Activated CD4-positive, alpha-beta T cell treated with anti-CD3 and anti-CD28 coated beads for 24 hours (primary cell): ENCODE measurements at places on chromosomes 6 and 20.
A peak's percentile ranks its signal among the peaks of the same experiment; 100 is the strongest.

DNA sequence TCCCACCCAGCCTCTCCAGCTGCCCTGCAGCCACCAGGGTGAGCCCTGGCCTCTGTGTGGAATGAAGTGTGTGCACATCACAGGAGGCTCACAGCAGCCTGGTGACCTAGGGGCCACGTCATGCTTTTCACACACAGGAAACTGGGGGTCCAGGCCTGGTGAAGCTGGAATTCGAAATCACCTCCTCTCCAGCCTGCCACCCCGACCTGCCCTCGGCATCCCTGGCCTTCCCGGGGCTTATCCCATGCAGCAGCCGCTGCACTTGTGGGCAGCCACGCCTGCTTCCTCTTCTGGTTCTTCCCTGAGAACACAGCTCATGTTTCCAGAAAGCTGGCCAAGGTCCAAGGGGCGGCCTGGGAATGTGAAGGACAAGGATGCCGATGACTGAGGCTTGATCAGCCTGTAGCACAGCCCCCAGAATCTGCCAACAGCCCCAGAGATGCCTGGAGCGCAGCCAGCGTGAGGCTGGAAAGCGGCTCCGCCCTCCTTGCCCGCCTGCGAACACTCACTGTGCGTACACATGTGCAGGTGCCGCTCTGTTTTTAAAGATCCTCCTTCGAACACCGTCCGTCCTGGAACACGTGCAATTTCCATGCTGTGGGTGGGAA, 4.2 kb upstream of the NTSR1 start:
- DNase-seq: no peak

GRCh38 chr6:148328876-148329555, 13.6 kb upstream of the SASH1 start:
- no peak for DNase-seq

DNA sequence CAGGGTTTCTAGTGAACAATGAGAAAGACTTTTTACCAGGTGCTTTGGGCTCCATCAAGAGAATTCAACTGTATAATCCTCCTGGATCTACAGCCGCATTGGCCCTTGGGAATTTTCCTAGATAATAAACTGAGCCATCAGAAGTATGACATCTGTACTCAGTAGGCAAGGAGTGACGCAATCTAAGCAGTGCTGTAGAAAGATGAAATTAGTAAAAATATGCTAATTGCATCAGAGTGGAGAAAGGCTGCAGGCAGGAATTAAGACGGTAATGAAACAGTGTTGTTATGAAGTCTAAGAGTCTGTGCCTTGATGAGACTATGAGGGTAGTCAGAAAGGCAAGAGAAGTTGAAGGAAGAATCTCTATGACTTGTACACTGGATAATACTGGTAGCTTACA, 507.9 kb upstream of the SOX4 start:
- DNase-seq: no peak

DNA sequence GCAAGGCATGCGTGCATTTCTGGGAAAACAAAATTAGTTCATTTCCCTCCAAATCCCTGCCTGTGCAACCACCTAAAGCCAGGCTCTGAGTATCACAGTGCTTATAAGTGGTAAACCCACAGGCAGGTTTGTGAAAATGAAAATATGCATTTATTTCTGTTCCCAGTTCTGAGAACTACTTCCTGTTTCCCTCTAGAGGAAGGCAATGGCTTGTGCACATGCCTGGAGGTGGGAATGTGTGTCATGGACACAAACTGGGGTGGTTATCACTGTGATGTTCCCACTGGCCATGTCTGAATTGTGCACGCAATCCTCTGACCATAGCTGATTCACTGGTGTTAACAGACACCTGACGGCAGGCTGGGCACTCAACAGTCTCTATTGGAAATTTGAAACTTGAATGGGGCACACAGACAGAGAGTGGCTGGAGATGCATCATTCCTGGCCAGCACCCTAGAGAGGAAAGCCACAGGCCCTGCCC, 26.3 kb downstream of the FAM110A start:
- no peak for DNase-seq

GRCh38 chr20:7850775-7851490, 89.3 kb downstream of the HAO1 start:
- DNase-seq: no peak

DNA sequence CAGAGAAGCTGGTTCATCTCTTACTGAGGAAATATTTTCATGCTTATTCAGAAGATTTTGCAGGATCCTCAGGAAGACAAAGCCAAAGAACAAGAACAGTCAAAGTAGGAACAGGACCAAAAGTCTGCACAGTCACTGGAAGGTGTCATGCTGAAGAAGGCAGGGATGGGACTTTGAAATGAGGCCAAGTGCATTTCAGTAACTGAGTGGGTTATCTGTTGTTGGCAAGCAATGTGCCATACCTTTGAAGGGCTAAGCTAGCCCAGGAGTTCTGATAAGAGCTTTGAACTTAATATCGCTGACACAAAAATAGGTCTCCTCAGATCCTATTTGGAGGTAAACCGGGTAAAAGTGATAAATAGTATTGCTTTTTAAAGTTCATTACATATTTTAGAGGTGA, 31.5 kb downstream of the SLC16A10 start:
- no peak for DNase-seq

GRCh38 chr6:21402368-21402767, 191.2 kb upstream of the SOX4 start:
- DNase-seq: peak; percentile 1

DNA sequence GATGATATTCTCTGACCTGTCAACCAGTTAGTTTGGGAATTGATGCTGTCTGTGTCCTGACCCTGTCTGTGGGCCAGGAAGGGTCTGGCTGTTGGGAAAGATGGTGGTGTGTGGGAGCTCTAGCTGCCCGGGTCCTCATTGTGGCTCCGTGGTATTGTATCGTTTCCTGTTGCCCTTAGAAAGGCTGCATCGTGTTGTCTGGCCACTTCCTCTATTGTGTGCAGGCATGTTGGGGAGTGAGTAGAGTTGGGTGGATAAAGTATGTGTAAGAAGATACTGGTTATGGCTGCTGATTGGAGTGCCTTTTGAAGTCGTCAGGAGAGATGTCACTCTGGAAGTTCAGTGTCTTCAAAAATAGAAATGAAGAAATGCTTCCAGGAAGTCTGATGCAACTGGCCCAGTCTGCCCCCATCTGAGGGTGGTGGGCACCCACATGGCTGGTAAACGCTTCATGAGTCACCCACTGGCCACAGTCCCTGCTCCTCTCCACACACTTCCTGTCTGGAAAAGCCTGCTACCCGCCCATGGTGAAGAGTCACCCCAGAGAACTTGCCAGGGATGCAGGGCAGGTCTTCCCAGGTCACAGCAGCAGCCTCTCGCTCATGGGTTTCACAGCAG, 27.9 kb downstream of the PPARD start:
- DNase-seq: no peak

DNA sequence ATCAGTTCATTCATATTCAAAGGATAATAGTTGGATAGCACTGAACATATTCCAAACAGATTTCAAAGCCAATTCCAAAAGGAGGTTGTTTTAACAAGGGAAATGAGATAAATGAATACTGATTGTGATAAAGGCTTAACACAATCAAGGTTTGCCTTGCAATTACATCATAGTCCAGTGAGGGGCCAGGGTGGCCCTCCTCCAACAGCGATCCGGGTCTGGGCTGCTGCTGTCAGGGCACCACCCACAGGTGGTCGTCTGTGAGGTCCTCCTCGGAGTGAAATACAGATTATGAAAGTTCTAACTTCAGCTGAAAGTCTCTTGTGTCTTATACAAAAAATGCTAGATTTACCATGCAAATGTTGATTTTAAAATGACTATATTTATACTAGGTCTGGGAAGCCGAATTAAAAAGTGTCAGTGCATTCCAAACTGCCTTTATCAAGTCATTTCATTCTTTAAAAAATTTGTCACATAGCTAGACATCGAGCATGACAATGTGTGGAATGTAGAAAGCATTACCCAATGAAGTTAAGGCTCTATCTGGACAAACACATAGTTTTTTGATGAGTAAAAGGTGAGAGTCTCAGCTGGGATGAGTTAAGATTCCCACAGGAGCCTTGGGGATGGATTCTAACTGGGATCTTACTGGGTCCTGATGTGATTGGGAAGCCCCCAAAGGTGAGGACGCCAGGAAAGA, 65.9 kb upstream of the SLC22A23 start:
- DNase-seq: no peak

GRCh38 chr20:18553746-18554145, 13.5 kb upstream of the SMIM26 start:
- no peak for DNase-seq

GRCh38 chr20:33339515-33340058, 56.6 kb downstream of the BPIFB1 start:
- DNase-seq: no peak

DNA sequence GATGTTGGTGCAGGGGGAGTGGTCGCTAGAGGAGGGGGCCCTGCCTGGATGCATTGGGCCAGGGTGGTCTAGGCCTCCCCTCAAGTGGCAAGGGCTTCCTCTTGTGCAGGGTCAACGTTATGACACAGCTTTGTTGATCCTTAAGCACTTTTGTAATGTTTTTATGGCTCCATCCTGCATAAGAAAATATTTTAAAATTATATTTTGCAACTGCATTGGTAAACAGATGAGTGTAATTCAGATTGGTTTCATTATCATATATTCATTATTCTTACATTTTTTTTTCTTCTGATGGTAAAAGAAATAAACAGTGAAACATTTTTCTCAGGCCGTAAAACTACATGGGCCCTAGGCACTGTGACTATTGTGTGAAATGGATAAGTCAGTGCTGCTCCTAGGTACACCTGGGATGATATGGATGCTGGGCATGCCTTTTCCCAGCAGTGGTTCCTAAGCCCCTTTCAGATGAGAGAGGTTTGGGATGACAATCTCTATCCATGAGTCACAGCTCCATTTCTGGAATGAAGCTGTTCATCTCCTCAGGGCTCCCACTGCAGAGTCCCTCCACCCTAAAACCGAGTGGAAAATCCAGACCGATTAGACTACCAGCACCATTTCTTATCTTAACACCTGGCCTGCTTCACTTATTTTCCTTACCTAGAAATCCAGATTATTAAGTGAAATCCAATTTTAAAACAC, 5.8 kb upstream of the SIM1 start:
- no peak for DNase-seq

DNA sequence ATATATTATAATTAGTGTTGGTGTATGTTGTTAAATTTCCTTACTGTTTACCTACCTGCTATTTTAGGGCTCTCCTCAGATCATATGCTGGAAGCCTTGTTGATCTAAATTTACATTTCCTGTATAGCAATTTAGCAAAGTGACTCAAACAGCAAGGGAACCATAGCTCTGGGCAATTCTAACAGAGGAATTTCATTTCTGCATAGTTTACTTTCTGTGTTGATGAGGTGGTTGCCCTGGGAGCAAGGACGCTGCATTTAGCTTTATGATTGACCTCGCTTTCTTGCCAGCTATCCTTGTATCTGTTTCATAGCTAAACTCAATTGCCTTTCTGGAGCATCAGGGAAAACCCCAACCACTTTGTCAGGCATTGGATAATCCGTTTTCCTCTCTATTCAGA, 810.8 kb downstream of the GRIK2 start:
- no peak for DNase-seq

- DNase-seq: no peak
Observed at GRCh38 chr6:37538107-37538506, 38.4 kb upstream of the CCDC167 start.

GRCh38 chr6:34982424-34982852, 93.4 kb downstream of the ANKS1A start:
- DNase-seq: no peak

GRCh38 chr6:37866590-37867507, 47.3 kb downstream of the ZFAND3 start:
- no peak for DNase-seq

- DNase-seq: no peak
Observed at GRCh38 chr20:61252601-61253263, 671 bp downstream of the CDH4 start.

DNA sequence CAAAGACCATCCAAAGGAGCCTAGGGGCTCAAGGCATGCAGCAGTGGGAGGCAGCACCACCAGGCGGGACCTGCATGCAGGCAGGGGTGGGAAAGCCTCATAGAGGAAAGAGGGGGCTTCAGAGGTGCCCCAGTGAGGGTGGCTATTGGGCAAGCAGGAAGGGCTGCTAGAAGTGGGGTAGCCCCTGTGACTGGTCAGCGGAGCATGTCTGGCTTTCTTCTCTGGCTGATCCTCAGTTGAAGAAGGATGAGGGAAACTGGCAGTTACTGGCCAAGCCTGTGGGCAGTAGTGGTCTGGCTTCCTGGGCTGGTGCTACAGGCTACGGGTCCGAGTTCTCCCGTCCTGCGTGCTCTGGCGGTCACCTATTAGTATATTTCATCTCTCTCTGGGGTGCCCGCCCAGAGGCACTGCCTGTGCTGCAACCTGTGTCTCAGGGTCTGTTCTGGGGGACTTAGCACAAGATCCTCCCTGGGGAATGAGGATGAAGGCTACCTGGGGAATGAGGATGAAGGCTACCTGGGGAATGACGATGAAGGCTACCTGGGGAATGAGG, 35.9 kb upstream of the CST7 start:
- DNase-seq: no peak
